Dorsolateral prefrontal cortex (tissue), 122 donors: ENCODE measurements at places on chromosomes 1 and 21. TPM values are rescaled to one million over a fixed set of nuclear protein-coding genes. Genes with fewer than 3 reads are reported as not detected.

CDC14A gene
- 10.0 TPM for total RNA-seq

TMEM269 gene
- total RNA-seq = 0.46 TPM

LCE2A gene
- not detected for total RNA-seq

NBPF12 gene
- 19.0 TPM for total RNA-seq

ERICH3 gene
- total RNA-seq = 17.4 TPM

SPRR2A gene
- not detected for total RNA-seq

USH2A gene
- 0.80 TPM for total RNA-seq

VWA5B1 gene
- 0.31 TPM for total RNA-seq

SELENON gene
- 49.0 TPM for total RNA-seq

FCRL5 gene
- total RNA-seq = not detected

TNFRSF18 gene
- 1.2 TPM for total RNA-seq

CFHR1 gene
- total RNA-seq = not detected

F5 gene
- total RNA-seq = 0.48 TPM
